ENCODE measurements at places on chromosomes 6 and 20. TPM values are rescaled to one million over a fixed set of nuclear protein-coding genes. Genes with fewer than 3 reads are reported as not detected.

Gene LRRC1
- 8.4 TPM for total RNA-seq

Gene NINL
- total RNA-seq, result 29.2 TPM

- no peaks in the 10 kb centered on the region for H3K27me3 ChIP-seq
- peaks cover 2% of the 10 kb centered on the region for H3K36me3 ChIP-seq
- H3K4me3 ChIP-seq, result no peak overlapping the region
- peaks cover 4% of the 10 kb centered on the region for H3K4me1 ChIP-seq
- no peak overlapping the region for H3K27ac ChIP-seq
These were observed 176.3 kb downstream of the ADGRG6 start for GRCh38 chr6:142478117-142478516.

- H3K4me3 ChIP-seq, result no peak overlapping the region
- no peaks in the 10 kb centered on the region for H3K36me3 ChIP-seq
- H3K27ac ChIP-seq, result no peak overlapping the region
- no peaks in the 10 kb centered on the region for H3K4me1 ChIP-seq
- DNase-seq, result no peak
- no peaks in the 10 kb centered on the region for H3K27me3 ChIP-seq
These were observed 686.4 kb downstream of the HTR1B start for GRCh38 chr6:76776876-76777275.

GRCh38 chr20:25355011-25355595 lies 35.5 kb downstream of the ABHD12 start:
- H3K27me3 ChIP-seq, result no peaks in the 10 kb centered on the region
- H3K36me3 ChIP-seq, result peaks cover 7% of the 10 kb centered on the region
- H3K4me3 ChIP-seq, result no peak overlapping the region
- H3K27ac ChIP-seq, result no peak overlapping the region
- peaks cover 33% of the 10 kb centered on the region for H3K4me1 ChIP-seq

Gene OSTM1
- total RNA-seq, result 20.9 TPM

Gene MUC21
- total RNA-seq, result not detected

Gene GPSM3
- total RNA-seq, result 12.0 TPM

Gene C6orf15
- not detected for total RNA-seq

DNA sequence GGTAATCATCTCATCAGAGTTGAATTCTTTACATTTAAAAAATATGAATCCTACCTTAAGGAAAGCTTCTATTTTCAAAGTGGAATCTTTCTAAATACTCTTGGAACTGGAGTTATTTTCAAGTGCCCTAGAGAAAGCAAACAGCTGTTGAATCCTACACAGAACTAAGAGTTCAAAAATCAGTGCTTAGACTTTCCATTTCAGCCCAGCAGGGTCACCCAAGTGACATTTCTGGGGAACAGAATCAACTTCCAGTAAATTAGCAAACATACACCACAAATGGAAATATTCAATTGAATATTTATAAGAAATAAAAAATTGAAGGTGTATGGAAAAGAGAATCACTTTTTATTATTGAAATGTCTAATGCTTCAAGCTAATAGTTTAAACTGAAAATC lies 427.7 kb upstream of the NOX3 start:
- no peak overlapping the region for H3K27ac ChIP-seq
- H3K36me3 ChIP-seq, result no peaks in the 10 kb centered on the region
- peaks cover 7% of the 10 kb centered on the region for H3K4me1 ChIP-seq
- H3K4me3 ChIP-seq, result no peak overlapping the region
- H3K27me3 ChIP-seq, result no peaks in the 10 kb centered on the region
- no peak for DNase-seq

DNA sequence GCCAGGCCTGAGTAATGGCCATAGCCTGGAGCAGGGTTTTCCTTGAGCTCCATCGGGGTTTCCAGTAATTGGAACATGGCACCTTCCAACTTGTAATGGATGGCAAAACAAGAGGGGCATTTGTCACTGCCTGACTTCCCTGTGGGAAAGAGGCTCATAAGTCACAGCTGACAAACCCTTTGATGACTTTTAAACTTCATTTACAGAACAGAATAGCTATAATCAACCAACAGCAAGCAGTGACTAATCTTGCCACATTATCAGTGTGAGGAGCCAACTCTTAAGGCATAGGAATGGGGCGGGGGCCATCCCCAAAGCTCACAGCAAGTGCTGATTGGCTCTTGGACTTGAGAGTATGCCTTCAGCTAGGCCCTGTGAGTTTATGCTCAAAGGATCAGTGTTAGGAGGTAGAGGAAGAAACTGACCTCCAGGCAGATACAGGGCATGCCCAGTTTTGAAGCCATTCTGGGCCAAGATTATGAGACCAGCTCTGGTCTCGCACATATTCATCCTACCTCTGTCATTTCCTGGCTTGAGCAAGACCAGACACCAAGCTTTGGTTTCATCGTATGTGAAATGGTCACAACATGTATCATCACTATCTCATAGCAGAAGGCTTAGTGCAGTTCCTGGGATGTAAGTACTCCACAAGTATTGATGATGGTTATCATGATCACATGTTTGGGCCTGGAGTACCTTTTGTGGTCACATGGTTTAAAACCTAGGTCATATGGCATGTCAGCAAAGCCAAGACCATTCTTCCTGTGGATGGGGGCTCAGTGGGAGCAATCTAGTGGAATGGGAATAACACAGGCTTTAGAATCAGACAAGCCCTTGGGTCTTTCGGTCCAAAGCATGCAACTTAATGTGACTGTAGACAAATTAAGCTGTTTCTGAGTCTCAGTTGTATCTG lies 49.2 kb downstream of the EIF2S2 start:
- no peaks in the 10 kb centered on the region for H3K4me1 ChIP-seq
- H3K27ac ChIP-seq, result no peak overlapping the region
- H3K36me3 ChIP-seq, result peaks cover 2% of the 10 kb centered on the region
- no peak overlapping the region for H3K4me3 ChIP-seq
- no peak for DNase-seq
- H3K27me3 ChIP-seq, result no peaks in the 10 kb centered on the region

DNA sequence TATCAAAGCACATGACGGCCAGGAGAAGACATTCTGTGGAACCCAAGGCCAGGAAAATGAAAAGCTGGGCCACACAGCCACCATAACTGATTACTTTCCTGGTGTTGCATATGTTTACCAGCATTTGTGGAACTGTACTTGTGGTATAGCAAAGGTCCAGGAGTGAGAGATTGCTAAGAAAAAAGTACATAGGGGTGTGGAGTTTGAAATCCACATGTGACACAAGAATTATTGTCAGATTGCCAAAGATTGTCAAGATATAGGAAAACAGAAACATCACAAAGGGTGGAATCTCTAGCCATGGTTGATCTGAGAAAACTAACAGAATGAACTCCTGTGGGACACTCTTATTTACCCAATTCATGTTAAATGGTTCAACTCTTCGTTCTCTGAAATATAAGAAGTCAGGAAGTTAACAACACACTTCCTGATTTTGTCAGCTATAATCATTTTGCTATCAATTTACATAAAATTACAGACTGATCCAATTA lies at the start of gene OR2B2:
Gene OR2B2 (minus strand): TSS at position 441 of the 491 bp plus-strand sequence. CDS start 77 bp downstream, at position 364.
- H3K27me3 ChIP-seq, result no peaks in the 10 kb centered on the region
- H3K4me1 ChIP-seq, result no peaks in the 10 kb centered on the region
- H3K36me3 ChIP-seq, result no peaks in the 10 kb centered on the region
- DNase-seq, result no peak

Gene TBXT
- total RNA-seq, result 0.31 TPM

Gene SLC17A5
- total RNA-seq, result 8.3 TPM

DNA sequence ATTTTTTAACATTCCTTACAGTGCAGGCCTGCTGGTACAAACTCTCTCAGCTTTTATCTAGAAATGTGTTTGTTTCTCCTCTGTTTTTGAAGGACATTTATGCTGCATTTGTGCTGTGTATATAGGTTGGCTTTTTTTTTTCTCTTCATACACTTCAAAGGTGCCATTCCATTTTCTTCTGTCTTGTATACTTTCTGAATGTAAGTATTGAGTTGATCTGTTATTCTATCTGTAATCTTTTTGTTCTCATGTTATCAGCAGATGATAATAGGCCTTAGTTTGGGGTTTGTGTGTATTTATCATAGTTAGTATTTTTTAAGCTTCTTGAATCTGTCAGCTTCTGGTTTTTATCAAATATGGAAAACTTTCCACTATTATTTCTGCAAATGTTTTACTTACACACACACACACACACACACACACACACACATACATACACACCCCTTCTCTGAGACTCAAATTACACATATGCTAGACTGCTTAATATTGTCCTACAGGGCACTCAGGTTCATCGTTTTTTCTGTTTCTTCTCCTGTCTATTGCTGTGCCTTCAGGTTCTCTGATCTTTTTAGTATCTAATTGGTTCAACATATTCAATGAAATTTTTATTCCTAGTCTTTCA lies 74.6 kb downstream of the RPP40 start:
- DNase-seq, result no peak
- H3K4me3 ChIP-seq, result no peak overlapping the region
- H3K27me3 ChIP-seq, result no peaks in the 10 kb centered on the region

Gene PCK1
- not detected for total RNA-seq

DNA sequence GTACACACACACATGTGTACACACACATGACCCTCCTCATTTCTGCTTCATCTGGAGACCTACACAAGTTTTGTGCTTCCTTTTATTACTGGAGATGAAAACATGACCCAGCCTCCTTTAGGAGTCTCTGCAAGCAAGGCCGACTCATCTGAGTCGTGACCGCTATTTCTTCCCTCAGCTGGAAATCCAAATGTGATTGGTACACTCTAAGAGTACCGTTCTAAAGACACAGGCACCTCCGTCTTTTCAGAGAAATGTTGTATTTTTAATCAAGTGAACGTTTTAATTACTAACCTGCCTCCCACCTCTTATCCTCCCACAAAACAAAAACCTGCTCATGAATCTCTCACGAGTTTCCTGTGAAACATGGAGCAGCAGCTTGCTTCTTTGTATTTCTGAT lies 63.0 kb downstream of the LAMP5 start:
- no peak for DNase-seq
- no peak overlapping the region for H3K4me3 ChIP-seq
- H3K27me3 ChIP-seq, result peaks cover 3% of the 10 kb centered on the region

DNA sequence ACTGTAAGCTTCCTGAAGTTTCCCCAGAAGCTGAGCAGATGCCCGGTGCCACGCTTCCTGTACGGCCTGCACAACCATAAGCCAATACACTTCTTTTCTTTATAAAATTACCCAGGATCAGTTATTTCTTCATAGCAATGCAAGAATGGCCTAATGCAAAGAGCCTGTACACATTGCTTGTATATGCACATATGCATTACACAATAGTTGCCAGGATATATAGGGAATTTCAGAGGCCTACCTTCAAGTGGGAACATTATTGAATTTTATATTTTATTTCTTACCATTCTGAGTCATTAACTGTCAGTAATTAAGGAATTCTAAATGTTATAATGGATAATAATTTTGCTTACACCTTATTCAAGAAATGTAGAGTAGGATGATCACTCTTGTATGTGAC lies 60.0 kb upstream of the TXNDC5 start:
- no peaks in the 10 kb centered on the region for H3K4me1 ChIP-seq
- no peak overlapping the region for H3K4me3 ChIP-seq
- no peak for DNase-seq
- no peak overlapping the region for H3K27ac ChIP-seq

GRCh38 chr6:50837589-50838445 lies 19.1 kb downstream of the TFAP2B start:
- no peak overlapping the region for H3K4me3 ChIP-seq
- no peak for DNase-seq
- peaks cover 92% of the 10 kb centered on the region for H3K27me3 ChIP-seq
- 0 out of 2 replicates have a peak, but pooled peaks cover 2% of the 10 kb centered on the region for H3K4me1 ChIP-seq
- H3K36me3 ChIP-seq, result no peaks in the 10 kb centered on the region

- DNase-seq, result no peak
- no peak overlapping the region for H3K4me3 ChIP-seq
- no peaks in the 10 kb centered on the region for H3K27me3 ChIP-seq
These were observed 355.4 kb downstream of the CD83 start for GRCh38 chr6:14472986-14473337.

DNA sequence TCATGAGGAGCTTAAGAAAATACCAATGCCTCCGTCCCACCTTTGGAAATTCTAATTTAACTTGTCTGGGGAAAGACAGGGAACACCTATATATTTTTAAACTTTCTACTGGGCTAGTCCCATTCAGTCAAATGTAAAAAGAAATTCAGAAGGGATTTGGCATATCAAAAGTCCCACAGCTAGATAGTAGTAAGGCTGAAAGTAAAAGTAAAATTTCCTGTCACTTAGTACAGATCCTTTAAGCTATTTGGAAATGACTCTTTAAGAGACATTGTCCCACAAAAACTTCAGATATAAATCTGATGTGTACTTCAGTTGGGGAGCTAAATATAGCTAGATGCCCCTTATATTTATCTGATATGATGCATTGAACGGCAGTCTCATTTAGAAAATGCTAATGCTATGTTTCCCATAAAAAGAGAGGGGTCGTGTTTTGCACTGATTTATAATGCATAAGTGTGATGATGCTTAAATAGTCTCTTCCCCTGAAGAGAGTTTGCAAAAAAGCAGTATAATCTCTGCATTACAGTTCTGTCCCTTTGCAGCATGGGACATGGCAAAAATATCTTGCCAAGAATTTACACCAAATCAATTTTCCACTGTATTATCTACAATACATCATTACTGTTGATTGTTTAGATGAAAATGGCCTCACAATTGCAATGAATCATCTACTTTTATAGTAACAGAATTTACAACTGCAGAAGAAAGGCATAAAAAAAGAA lies 860.8 kb upstream of the MAP3K7 start:
- H3K27ac ChIP-seq, result no peak overlapping the region
- no peaks in the 10 kb centered on the region for H3K4me1 ChIP-seq
- H3K36me3 ChIP-seq, result no peaks in the 10 kb centered on the region
- no peak overlapping the region for H3K4me3 ChIP-seq
- DNase-seq, result no peak
- H3K27me3 ChIP-seq, result no peaks in the 10 kb centered on the region

DNA sequence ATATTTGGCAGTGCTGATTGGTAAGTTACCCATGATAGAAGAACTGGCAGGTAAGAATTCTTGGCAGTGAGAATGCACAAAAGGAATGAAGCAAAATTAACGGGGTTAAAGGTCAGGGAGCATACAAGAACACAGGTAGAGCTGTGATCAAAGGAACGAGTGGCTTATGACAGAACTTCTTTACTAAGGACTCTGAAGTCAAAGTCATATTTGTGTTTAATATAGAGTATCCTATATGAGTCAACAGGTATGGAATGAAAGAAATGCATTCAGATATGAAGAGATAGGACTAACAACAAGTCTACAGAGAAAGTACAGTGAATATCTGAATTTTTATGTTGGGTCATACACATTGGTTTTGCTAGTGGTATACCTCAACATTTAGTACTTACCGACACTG lies 209.0 kb upstream of the CITED2 start:
- H3K4me3 ChIP-seq, result no peak overlapping the region
- DNase-seq, result no peak
- no peak overlapping the region for H3K27ac ChIP-seq
- H3K36me3 ChIP-seq, result no peaks in the 10 kb centered on the region
- H3K4me1 ChIP-seq, result no peaks in the 10 kb centered on the region

Gene RPL7L1
- 130 TPM for total RNA-seq

GRCh38 chr6:39934131-39934757 lies at the start of gene MOCS1:
TSS of gene MOCS1 (minus strand) at chr6:39934462. CDS start at chr6:39934417, 45 bp downstream.
- peak within 1 kb of the TSS; percentile 75 for H3K4me3 ChIP-seq
- DNase-seq, result peak; percentile 90
- H3K4me1 ChIP-seq, result no peaks in the 10 kb centered on the region
- H3K27ac ChIP-seq, result no peak within 1 kb of the TSS
- no peaks in the 10 kb centered on the region for H3K27me3 ChIP-seq
- peaks cover 8% of the 10 kb centered on the region for H3K36me3 ChIP-seq

Gene DZANK1
- total RNA-seq, result 9.6 TPM

Gene DPPA5
- 1.2 TPM for total RNA-seq

Gene CABLES2
- 11.0 TPM for total RNA-seq
